ENCODE measurements at places on chromosomes 5 and 9.

- DNase-seq: peak; percentile 69
Observed at GRCh38 chr5:102681403-102681983, 73.6 kb upstream of the PAM start.

DNA sequence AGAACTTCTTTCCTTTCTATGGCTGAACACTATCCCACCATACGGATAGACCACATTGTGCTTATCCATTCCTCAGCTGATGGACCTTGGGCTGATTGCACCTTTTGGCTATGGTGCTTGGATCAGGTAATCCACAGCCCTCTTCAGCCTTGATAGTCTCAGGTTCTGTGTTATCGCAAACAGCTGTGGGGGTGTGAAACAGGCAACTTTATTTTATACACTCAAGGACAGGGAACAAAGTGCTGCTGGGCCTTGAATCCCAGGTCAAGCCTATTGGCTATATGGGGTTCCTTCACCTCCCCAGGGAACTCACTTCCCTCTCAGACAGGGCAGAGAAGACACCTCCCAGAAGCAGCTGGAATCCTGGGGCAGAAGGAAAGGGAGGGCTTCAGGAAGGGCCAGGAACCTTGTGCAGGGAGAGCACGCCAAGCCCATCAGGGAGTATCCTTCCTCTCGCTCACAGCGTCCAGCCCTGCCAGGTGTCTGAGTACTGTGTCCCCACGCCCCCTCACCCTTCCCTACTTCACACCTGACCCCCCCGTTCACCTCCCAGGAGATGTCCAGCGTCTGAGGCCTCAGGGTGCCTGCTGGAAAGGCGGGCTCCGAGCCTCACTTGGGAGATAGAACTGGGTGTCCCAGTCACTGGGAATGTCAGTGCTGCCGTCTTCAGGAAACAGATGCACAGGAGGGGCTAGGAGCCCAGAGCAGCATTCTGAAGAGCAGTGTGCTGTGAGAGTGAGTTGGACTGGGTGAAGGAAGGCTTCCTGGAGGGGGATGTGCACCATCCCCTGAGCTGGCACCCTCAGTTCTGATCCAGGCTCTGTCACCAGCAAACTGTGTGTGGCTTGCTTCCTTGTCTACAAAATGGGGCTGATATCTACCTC, 32.8 kb downstream of the AFAP1L1 start:
- no peak for DNase-seq

- no peak for DNase-seq
Observed at GRCh38 chr9:108905494-108905893, 28.4 kb downstream of the ELP1 start.

- DNase-seq: no peak
Observed at GRCh38 chr5:128305341-128305740, 221.8 kb downstream of the SLC12A2 start.

DNA sequence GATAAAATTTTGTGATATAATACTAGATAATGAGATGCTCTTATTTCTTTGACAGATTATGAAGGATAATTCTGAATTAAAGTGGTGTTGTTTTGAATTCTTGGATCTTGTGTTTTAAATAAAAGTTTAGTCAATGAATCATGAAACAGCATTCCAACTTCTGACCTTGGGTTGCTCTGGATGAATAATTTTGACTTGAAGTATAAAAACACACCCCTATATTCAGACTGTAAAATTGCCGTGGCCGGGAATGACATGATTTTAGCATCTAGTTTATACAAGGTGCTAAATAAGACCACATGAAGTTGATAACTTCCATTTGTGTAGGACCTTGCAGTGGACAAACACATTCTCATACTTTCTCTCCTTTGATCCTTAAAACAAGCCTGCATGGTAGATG, 67.2 kb upstream of the DAP start:
- DNase-seq: no peak

GRCh38 chr9:131707733-131708157, 32.1 kb downstream of the RAPGEF1 start:
- DNase-seq: no peak

GRCh38 chr5:105475401-105475800, 1912.8 kb upstream of the NUDT12 start:
- no peak for DNase-seq

DNA sequence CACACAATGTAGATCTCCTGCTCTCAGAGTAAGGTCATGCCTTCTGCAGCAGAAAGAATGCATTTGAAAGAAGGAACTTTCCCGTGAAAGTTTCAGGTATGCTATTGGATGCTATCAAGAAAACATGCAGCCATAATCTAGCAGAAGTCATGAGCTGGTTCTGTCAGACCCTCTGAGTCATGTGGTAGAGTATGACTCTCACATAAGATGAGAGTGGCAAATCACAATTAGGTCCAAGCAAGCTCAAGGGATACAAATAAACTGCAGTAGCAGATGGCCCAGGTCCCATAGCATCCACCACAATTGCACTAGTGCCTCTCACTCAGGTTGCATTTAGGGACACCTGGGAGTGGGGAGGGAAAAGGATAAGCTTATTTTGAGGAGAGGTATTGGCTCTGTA, 292.8 kb downstream of the ASTN2 start:
- DNase-seq: no peak

DNA sequence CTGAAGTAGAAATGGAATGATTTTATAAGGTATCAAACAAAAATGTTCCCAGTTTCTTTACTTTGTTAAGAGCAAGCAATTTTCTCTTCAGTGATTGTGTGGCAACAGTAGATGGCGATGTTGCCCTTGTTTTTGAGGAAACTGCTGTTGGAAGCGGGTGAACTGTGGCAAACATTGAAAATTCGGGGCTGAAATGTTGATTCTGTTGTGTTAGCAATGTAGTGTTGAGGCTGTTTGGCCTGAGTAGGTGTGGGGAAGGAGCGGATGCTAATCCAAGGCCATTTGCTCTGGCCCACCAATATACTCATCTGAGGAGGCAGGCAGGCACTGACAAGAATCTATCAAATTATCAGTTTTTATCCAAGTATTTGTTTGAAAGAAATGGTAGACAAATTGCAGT, 129.8 kb downstream of the SLC12A2 start:
- DNase-seq: peak; percentile 36

DNA sequence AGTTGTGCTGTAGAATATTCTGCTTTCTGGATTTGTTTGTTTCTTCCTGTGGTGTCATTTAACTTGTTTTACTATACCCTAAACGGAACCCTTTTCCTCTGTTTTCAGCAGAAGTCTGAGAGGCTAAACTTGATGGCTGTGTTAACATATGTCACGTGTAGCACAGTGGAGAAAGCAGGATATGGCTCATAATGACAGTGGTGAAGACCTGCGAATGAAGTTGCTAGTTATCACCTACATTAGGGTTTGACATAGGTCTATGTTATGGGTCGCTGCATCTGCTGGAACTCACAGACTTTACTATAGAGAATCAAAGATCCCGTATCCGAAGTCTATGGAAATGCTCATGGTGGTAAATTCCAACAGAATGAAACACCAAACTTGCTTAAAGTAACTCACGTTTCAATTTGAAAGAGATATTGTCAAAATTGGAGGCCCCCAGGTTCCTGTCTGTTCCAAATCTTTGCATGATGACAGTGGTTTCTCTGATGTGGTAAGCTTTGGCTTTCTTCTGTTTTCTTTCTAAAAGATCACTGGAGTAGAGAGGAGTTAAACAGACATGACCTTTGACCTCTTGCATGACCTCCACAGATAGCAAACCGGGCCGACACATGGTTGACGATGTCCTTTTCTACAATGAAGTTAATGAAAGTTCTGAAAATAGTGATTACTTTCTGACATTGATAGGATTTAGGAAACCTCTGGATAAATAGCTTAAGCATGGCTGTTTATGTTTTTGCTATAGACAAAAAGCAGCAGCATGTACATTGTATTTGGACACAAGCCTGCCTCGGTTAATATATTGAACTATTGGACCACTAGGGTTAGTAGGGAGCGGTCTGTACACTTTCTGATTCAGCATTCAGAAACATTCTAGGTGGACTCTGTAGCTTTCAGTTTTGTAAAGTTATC, 3.1 kb upstream of the CATSPER3 start:
- no peak for DNase-seq

DNA sequence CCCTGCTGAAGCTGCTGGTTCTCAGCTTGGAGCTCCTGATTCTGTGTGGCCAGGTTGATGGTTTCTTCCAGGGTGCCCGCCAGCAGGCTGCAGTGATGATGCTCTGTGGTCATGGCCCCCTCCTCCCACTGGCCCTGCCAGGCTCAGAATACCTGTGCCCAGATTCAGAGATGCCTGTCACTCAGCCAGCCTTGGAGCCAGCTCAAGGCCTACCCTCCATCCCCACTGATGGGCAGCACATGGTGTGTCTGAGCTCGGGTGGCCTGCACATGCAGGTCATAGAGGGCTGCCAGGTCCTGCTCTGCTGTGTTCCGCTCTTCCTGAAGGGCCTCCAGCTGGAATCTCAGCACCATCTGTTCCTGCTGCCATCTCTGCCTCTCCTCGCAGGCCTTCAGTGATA, 5.4 kb downstream of the SLC35A4 start:
- DNase-seq: no peak

DNA sequence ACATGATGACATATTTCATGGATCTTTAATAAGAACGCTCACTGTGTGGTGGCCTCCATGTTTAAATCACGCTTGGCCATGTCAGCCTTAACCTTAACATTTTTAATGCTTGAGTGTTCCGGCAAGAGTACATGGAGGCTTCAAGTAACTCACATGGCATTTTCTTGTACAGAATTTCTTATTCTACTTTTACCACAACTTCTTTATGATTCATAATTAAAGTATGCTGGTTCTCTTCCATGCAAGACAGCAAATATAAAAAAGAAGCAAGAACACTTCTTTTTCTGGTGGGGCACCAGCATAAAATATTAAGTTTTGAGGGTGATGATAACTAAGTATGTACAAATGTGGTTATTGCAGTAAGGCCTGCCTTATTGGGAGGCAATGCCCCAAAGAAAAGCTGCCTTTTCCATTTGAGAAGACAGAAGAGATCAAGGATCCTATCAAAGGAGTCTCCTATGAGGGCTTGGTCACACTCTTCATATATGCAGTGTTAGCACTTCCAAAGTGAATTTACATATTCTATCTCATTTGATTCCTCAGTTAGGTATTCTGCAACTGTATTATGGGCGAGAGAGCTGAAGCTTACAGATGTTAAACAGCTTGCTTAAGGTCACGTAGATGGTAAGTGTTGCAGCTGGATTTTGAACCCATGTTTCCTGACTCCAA, 382.7 kb upstream of the MEF2C start:
- no peak for DNase-seq

DNA sequence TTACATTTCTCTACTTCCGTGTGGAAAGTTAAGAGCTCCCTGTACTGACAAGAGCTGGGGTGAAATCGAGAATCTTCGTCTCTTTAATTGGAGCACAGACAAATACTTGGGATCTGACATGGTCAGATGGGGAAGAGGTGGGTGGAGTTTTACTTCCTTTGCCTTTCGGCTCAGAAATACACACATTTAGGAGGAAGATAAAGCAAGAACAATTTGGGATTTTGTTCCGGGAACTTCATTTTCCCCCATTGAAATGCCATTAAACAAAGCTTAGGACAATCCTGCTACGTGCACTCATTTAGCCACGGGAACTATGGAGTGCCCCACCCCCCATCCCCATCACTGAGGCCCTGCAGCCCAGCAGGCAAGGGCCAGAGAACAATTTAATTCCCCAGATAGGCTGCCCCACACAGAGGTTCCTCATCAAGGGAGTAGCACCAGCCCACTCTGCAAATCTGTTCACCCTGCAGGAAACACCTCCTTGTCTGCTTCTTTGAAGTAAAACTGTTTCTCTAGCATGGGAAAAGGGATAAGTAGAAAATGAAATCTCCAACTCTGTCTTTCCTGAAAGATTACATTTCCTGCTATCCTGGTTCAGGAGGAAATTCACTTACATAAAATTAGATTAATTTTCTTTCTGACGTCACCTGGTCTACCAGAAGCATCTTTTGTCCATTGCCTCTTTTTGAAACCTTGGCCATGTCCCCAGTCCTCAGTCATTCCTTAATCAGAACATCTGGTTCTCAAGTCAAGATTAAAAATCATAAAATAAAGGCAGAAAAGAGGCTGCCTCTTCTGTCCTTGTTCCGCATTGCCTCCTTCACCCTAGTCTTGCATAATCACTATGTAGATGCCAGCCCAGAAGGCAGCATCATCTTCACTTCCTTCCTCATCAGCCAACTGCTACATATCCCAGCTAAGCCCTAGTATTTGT, 206.4 kb downstream of the ENC1 start:
- no peak for DNase-seq

DNA sequence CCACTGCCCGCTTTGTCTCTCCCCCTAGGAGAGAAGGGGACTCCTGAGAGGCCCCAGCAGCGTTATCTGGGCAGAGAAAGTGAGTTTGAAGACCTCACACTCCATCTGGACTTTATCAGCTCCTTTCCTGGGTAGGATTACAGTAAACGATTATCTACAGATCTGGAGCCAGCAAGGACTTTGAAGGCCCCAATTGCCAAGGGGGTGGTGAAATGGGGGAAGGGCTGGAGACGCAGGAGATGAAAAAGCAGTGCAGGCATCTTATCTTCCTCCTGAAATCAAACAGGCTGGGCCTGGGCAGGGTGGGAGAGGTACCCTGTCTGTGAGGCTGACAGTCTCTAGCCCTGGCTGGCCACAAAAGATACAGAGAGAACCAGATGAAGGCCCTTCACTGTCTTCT, 105.8 kb upstream of the MSX2 start:
- no peak for DNase-seq

- no peak for DNase-seq
Observed at GRCh38 chr9:35142037-35142436, 19.8 kb upstream of the UNC13B start.

DNA sequence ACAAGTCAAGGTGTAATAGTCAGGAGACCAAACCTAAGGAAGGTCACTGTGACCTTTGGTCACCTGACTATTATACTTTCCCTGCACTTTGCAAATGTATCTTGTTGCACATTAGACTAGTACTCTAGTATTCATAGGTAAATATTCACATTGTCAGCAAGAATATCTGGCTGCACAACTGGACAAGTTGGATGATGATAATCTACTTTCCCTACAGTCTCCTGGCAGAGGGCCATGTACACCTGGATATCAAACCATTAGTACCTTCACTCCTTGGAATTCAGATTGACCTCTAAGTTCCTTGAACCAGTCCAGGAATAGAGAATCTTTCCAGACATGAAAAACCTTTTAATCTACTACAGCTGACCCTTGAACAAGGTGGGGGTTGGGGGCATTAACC, 344.8 kb downstream of the DEPDC1B start:
- DNase-seq: no peak

- no peak for DNase-seq
Observed at GRCh38 chr5:75277463-75277862, 40.8 kb upstream of the ANKRD31 start.

- no peak for DNase-seq
Observed at GRCh38 chr9:7130266-7130820, 372.6 kb downstream of the KDM4C start.

- DNase-seq: no peak
Observed at GRCh38 chr5:32123058-32123805, 50.9 kb downstream of the GOLPH3 start.

- DNase-seq: no peak
Observed at GRCh38 chr9:13107008-13107407, 172.5 kb downstream of the MPDZ start.

DNA sequence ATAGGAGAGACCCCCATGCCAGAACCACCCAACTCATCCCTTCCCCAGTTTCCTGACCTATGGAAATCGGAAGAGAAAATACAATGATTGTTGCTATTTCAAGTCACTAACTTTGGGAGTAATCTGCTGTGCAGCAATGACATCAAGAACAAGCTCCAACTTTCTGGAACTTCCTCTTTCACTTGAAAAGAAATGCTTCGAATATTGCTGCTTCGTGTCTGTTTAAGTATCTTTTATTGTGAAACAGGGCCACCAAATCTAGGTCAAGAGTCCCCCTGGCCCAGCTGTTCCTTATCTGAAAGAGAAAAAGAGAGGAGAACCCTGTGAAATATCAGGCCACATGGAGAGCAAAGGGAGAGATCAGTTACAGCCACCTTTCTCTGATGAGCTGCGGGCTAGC, 59.4 kb upstream of the DNAH5 start:
- no peak for DNase-seq
